HFF-Myc (cell line): ENCODE measurements at places on chromosomes 3 and 15.

DNA sequence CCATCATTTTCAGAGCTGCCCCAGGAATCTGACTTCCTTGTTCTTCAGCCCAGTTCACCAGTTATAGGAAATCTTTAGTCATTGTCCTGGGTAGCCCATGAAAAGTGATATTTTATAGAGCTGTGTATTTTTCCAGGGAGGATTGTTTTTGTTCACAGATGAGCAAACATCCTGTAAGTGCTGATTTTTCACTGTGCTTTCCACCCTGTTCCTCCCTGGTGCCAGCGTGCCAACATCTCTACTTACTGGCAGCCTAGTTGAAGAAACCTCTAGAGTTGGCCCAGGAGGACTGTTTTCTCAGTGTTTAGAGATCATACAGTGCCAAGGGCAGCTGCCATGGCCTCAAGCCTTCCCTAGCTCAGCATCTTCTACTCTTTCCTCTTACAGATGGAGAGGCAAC lies 41.3 kb downstream of the ST6GAL1 start:
- DNase-seq: no peak

- DNase-seq: no peak
Observed at GRCh38 chr15:88568589-88568988, 22.1 kb upstream of the DET1 start.

DNA sequence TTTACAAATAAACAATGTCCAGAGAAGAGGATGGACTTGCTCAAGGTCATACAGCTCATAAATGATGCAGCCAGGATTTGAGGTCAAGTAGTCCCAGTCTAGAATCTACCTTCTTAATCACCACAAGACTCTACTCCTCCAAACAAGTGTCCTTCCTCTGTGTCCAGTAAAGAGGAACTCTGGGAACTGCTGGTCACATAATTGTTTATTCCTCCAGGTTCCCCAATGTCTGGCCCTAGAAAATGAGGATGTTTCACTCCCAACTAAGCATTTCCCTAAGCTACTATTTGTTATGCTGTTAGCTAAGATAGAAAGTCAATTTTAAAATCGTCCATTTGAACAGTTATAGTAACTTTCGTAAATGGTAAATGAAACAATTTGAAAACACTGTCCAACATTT lies 192.4 kb downstream of the FHIT start:
- DNase-seq: no peak

DNA sequence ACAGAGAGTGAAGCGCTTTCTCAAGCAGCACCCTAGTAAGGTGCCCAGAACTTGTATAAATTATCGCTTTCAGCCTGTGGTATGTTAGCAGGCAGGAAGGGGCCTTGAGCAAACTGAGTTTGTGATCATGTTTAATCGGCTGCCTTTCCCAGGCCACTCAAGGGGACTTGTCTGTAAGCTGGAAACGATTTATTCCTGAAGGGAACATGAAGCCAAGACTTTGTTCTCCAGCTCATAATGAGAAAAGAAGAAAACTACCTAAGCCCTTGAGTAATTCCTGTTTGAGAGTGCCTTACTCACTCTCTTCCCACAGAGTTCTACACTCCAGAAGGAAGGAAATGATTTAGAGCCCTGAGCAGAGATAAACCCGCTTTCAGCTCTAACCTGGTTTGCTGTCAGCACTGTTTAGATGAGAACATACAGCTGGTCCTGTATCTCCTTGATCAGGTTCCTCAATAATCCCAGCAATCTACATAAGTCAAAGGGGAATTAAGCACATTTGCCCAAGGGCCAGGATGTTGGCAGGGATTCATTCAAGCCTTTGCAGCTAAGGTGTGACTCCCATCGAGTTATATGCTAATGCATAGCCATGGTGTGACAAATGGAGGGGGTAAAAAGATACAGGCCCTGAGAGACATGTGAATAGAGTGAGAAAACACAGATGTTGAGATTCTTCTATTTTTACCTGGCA lies 187.7 kb upstream of the SLC24A5 start:
- no peak for DNase-seq

GRCh38 chr3:51544011-51544775 lies 5.7 kb downstream of the RAD54L2 start:
- DNase-seq: no peak
